Esophagus squamous epithelium (tissue), 5 donors: ENCODE measurements at places on chromosomes 5 and 9.

- no peak for DNase-seq
These were observed 137.5 kb downstream of the RGS3 start for GRCh38 chr9:113600871-113601614.

DNA sequence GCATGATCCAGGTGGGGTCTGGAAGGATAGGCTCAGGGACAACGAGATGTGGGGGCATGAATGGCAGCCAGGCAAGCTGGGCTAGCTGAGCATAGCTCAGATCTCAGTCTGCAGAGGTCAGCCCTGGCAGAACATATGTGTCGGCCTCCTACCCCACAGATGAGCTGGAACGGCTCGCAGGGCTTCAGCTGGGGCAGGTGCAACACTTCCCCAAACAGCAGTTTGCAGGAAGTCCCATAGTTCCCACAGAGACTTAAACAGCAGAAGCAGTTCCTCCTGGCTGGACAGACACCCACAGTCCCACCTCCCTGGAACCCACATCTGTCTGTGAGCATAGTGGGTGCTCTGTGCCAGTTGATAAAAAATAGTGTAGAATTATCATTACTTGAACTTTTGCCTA, 404.6 kb downstream of the GADD45G start:
- no peak for DNase-seq

- no peak for DNase-seq
These were observed 43.7 kb upstream of the POMT1 start for GRCh38 chr9:131459056-131459455.

DNA sequence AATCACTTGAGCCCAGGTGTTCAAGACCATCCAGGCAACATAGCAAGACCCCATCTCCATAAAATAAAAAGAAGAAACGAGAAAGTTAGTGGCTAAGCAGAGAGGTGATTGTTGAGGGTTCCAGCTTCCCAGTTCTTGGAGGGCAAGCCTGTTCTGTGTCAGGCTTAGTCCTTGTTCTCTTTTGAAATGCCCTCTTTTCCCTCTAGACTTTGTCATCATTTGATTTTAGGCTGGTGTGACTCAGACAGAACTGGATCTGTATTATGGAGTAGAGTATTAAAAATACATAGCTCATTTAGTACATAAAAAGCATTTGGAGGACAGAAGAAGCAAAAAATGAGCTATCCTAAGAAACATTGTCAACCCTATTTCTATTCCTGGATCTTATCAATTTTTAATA, 159.4 kb downstream of the CD180 start:
- no peak for DNase-seq

DNA sequence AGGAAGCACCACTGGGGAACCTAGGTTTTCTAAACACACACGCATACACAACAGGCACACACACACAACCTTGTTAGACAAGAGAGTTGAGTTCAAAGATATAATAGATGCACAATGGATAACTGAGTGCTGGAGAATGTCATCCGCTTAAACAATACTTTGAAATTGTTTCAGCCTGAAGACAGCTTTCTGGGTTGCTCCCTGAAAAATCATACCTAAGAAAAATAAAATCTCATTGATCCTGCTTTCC, 126.1 kb downstream of the TMEM161B start:
- no peak for DNase-seq

GRCh38 chr5:91129748-91130147, 253.4 kb downstream of the ARRDC3 start:
- DNase-seq: no peak

GRCh38 chr9:68530618-68531017, 10.1 kb downstream of the TMEM252 start:
- DNase-seq: no peak
